ENCODE measurements at places on chromosomes 11 and 22.

- no peak for DNase-seq
Measured at GRCh38 chr11:62708793-62709192, 1.3 kb downstream of the GNG3 start.

DNA sequence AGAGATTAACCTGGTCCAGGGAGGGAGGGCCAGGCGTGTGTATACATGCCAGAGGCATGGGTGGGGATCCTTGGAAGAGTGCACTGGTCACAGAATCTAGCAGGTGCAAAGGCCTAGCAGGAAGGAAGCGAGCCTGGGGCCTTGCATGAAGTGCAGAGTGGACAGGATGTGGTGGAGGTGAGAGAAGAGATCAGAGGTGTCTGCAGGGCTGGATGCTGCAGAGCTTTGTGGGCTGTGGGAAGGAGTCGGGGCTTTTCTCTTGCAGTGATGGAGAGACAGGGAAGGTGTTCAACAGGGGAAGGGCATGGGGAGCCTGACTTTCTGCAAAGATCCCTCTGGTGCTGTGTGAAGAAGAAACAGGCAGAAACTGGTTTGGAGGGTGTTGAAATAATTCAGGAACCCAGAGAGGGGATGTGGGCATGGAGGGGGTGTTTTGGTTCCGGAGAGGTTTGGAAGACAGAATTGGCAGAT, 2.5 kb upstream of the TPST2 start:
- DNase-seq = no peak

- no peak for DNase-seq
Measured at GRCh38 chr11:62461740-62462507, 43.1 kb downstream of the SCGB1A1 start.

- no peak for DNase-seq
Measured at GRCh38 chr22:39988386-39989114, 6.2 kb upstream of the FAM83F start.

- no peak for DNase-seq
Measured at GRCh38 chr11:1928470-1928890, 9.0 kb downstream of the TNNT3 start.

GRCh38 chr22:40043081-40043480, 48.3 kb downstream of the FAM83F start:
- DNase-seq = no peak

- peak; percentile 38 for DNase-seq
Measured at GRCh38 chr22:43743131-43743530, 69.0 kb downstream of the EFCAB6 start.

- no peak for DNase-seq
Measured at GRCh38 chr11:114036147-114036811, 23.2 kb upstream of the ZBTB16 start.

Data from NCI-H1694 treated with DMSO at 0.1 percent for 48 hours (cell line).